ENCODE measurements at places on chromosomes 1 and 21.
A peak's percentile ranks its signal among the peaks of the same experiment; 100 is the strongest.

- DNase-seq: peak; percentile 27
These were observed 524 bp downstream of the TP53BP2 start for GRCh38 chr1:223845037-223845809.

DNA sequence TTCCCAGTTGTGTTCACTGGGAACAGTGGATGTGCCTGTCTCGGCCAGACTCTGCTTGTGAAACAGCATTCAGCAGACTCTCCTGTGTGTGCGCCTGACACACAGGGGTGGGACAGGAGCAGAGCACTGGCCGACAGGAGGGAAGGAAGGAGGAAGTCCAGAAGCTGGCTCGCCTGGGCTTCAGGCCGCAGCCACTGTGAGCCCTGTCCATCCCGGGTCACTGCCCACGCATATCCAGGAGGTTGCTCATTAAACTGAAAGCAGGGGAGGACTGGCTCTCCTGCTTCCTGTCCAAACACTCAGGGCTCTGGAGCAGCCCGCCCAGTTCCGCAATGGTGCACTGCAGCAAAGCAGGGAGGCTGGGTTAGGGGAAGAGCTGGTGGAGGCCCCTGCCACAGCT is 218.7 kb upstream of the VAMP3 start:
- DNase-seq: no peak

GRCh38 chr1:227941509-227942020 is 6.2 kb downstream of the WNT9A start:
- no peak for DNase-seq

DNA sequence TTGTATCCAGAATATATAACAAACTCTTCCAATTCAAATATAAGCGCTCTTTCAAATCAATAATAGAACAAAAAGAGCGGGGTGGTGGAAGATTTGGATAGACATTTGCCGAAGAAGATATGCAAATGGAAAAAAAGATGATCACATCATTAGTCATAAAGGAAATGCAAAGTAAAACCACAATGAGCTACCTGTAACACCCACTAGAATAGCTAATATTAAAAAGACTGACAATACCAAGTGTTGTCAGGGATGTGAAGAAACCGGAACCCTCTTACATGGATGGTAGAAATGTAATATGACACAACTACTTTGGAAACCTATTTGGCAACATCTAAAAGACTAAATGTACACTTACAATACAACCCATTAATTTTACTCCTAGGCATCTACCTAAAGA is 5.7 kb upstream of the TRAF5 start:
- DNase-seq: no peak

DNA sequence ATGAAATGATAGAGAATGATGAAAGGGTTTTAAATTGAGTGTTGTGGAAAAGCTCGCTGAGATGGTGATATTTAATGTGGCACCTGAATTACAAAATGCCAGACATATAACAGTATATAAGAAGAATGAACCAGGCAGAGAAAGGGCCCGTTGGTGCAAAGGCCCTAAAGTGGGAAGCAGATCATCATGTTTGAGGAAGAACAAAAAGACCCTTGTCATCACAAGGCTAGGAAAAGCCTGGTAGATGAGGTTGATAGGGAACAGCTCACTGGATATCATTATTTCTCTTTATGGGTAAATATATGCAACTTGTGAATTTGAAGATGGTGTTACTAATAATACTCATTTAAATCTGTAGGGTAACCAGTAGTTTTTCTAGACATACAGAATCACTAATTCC is 11.0 kb downstream of the RAP1A start:
- no peak for DNase-seq

- DNase-seq: no peak
These were observed 161.8 kb upstream of the B3GALT2 start for GRCh38 chr1:193348091-193348768.

GRCh38 chr1:8083739-8084484 is 57.8 kb upstream of the ERRFI1 start:
- no peak for DNase-seq

- DNase-seq: no peak
These were observed 2.7 kb downstream of the SERBP1 start for GRCh38 chr1:67427465-67427864.

DNA sequence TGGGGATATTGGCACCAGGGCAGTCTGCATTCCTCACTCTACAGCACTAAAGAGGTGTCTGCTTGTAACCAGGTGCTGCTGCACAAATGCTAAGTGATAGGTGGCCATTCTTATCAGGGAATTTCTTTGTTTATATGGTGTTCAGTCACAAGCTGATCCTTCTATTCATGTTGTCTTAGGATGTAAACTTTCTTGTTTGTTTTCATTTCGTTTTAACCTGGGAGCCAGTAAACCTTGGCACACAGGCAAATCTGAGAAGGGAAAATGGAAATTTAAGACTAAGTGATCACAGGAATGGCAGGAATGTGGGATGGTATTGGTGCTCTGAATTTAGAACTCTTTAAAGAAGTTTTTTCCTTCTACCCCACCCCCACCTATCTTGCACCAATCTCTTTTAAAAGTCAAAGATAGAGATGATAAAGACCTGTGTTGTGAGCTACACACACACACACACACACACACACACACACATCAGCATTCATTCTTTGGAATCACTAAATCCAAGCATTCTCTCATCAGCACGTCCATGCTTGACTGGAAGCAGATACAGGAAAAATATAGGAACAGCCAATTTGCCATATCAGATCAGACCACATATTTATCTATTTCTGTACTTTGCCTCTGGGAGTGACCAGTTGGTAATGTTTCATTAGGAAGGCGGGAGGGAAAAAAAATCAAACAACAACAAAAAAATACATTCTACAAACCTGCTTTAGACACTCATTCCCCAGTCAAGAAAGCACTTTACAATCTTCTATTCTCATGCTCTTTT is 451.4 kb upstream of the ADGRL2 start:
- DNase-seq: no peak

Measured in GM12892 (cell line).